Activated CD4-positive, alpha-beta T cell treated with anti-CD3 and anti-CD28 coated beads, Interleukin-10, Interleukin-2, amounts not matched to agents 100 ng/mL and 50 ng/mL, durations not matched to agents 16 hours and 8 hours (primary cell): ENCODE measurements at places on chromosomes 11 and 22.

DNA sequence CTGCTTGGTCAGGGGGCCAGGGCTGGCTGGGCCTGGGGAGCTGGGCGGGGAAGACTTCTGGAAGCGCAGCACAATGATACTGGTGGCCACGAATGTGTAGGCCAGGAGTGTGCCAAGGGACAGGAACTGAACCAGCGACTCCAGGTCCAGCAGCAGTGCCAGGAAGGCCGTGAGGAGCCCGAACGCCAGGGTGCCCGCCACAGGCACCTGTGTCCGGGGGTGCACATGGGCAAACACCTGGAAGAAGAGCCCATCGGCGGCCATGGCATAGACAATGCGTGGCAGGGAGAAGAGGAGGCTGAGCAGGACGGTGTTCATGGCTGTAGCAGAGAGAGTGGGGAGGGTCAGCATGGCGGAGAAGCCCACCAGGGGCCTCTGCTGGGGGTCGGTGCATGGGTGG, 2.3 kb downstream of the SLC7A4 start:
- DNase-seq, result no peak

DNA sequence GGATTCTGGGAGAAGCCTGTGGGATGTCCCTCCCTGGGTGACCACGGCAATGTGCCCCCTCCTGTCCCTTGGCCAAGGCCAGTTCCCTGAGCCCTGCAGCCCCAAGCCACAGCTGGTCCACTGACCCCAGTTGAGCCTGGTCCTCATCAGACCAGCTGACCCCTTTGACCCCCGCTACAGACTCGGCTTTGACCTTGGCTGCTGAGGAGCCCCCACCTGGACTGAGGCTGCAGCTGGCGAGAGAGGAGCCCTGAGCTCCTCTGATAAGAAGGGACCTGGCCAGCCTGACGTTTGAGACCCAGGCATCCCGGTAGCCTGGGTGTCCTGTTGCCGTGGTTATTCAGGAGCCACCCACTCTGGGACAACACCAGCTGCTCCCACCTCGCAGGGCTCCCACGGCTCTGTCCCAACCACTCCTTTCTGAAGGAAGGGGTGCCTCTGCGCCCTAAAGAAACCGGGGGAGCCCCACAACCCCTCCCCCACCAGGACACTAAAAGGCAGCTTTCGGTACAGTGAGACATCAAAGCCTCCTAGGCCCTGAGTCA, 3.0 kb downstream of the ASCL2 start:
- no peak for DNase-seq

DNA sequence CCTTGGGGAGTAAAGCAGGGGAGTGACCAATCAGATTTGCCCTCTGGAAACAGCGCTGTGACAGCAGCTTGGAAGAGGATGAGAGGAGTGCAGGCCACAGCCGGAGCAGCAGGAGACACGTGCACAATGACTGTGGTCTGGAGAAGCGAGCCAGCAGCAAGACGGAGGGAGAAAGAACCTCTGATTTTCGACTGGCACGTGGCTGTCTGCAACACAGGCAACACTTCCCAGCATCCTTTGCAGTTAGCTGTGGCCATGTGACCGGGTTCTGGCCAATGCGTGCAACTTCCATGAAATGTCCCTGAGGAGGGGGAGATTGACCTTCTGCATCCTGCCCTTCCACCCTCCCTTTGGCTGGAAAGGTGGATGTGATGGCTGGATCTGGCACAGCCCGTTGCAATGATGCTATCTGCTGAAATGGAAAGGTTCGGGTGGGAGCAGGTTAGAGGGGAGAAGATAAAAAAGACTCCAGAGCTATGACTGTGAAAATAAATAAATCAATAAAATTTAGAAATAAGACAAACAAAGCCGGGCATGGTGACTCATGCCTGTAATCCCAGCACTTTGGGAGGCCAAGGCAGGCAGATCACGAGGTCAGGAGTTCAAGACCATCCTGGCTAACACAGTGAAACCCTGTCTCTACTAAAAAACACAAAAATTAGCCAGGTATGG, 15.6 kb downstream of the PLA2G6 start:
- DNase-seq, result no peak

DNA sequence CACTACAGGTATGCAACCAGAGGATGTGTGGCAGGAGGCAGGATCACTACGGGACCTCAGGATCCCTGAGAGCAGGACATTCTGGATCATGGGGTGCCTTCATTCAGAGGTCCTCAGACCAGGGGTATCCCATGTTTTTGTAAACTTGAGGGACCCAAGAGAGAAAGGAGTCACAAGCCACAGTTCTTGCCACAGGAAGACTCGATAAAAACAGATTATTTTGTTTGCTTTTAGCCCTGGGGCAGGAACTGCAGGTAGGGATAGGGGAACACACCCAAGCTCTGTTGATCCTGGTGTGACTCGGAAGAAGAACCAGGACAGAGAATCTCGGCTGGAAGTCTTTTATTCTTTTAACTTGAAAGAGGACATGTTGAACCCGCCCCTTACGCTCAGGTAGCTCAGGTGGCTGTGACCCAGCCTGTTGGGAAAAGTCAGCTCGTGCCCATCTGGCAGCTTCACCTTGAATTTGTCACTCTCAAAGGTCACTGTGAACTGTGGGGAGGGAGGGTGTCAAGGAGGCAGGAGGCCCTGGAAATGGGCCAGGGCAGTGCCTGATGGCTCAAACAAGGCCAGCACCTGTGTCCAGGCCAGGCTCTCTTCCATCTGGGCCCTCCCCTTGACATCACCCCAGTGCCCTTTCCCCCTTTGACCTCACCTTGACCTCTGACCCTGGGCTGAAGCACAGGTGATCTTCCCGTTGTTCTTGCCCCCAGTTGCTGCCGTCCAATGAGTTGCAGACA, 9.8 kb downstream of the LGALS2 start:
- no peak for DNase-seq

DNA sequence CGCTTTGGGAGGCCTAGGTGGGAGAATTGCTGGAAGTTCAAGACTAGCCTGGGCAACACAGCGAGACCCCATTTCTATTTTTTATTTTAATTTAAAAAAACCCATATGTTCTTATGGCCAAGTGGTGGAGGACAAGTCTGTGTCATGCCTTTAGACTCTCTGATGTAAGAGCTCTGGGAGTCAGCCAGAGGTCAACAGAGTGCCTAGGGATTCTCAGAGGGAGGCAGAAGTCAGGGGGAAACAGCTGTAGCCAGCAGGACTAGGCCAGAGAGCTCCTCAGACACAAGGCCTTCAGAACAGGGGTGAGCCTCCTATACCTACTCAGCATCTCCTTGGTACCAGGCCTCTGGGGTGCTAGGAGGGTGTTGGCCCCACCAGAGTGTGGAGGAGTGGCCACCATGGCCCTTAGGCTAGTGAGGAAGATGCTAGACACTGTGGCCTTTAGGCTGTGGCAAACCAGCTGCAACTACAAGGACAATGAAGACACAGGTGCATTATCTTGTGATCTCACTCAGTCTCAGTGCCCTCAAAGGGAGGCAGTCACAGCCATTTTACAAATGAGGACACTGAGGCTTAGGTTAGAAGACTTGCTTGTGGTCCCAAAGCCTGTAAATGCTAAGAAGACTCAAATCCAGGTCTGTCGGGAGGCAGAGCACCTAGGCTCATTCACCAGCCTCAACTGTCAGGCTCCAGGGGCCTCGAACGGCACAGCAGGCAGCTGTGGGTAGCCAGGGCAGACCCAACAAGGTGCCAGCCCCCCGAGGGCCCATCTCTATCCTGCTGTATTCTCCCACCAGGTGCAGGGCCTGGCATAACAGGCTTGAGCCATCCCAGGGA, 5.0 kb downstream of the ZP1 start:
- no peak for DNase-seq

DNA sequence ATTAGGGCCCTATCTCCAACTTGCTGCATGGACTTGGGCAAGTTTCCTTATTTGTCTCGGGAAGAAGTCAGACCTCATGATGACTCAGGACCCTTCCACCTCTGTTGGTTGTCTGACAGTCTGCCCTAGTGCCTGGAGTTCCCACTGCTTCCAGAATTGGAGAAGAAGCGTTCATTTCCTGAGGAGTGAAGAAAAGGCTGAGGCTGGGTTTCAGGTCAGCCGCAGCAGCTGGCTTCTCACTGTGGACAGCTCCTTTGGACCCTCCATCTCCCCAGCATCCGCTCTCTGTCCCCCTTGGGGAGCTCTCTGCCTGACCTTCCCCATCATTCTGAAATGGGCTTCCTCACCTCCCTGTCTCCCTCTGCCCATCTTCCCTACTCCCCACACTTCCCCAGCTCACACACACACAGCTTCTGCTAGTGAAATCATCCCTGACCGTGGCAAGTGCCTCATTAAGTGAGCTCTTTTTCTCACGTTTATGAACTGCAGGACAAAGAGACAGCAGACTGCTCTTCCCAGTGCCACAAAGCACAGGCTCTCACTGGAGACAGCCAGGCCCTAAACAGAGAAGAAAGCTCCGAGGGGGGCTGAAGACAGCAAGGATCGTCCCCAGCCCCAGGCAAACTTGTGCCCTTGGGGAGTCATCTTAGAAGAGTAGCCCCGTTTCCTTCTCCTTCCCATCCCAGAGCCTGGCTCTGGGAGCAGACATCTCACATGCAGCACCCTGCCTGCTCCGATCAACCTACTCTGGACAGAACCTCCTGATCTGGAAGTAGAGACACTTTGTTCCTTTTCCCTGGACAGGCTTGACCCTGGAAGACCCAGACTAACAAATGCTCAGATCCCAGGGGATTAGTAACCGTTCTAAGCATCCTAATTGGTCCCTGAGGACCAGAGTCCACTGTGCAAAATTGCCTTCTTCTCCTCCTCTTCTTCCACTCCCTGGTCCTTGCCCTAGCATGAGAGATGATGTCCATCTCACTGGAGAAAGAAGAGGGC, 157.9 kb downstream of the FEZ1 start:
- no peak for DNase-seq

DNA sequence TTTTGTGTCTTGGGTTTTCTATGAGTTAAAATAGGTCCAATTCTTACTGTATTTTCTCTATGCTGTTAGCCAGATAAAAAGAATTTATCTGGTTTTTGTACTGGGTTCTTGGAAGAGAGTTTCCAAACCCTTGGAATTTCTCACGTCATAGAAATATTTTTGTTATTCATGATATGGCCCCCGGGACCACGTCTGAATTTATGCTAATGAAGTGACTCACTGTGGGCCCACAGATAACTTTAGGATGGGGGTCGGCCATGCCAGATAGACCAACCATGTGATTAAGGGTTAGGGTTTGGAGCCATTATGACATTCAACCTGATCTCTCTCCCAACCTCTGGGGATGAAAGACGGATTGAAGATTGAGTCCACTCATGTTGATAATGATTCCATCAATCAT, 35.6 kb upstream of the DDI1 start:
- no peak for DNase-seq

DNA sequence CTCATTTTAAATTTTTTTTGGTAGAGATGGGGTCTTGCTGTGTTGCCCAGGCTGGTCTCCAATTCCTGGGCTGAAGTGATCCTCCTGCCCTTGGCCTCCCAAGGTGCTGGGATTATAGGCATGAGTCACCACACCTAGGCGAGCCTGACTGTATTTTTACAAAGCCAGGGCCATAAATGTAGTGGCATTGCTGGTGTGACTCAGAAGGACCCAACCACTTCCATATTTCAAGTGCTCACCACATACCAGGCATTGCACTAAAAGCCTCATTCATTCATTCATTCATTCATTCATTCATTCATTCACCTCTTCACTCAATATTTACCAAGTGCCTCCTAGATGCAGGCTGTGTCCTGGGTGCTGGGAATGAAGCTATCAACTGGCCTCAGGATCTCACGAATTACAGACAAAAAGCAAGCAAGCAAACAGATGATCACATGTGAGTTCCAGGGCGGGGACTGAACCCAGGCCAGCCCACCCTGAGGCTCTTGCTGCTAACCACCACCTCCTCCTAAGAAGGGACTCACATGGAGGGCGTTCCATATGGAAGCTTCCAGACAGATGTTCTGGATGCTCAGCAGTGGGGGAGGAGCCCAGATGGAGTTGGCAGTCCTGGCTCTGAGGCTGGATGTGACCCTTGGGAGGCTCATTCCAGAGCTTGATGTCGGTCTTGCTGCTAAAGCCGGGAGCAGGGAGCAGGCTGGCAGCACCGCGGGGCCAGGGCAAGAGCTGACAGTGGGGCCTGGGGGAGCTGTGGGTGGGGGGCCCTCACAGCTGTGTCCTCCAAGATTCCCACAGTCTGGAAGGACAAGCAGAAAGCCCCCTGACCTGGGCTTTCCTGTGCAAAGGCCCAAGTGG, 158.8 kb downstream of the CTTN start:
- DNase-seq, result peak; percentile 10

DNA sequence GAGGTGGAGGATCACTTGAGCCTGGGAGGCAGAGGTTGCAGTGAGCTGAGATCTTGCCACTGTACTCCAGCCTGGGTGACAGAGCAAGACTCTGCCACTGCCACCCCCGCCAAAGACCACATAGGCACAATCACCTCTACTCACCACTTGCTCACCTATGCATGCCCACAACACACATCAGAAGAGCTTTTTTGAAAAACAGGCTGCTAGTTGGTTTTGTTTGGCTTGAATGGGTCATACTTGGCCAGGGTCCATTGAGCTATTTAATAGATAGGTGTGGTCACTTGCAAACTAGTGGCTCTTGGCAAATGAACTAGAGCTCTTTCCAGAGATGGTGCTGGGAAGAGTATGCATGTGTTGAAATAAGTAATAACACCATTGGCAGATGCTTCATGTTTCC, 80.1 kb downstream of the EMSY start:
- DNase-seq, result no peak

- DNase-seq, result peak; percentile 89
Measured at GRCh38 chr11:1889224-1889930, 2.3 kb downstream of the PRR33 start.

DNA sequence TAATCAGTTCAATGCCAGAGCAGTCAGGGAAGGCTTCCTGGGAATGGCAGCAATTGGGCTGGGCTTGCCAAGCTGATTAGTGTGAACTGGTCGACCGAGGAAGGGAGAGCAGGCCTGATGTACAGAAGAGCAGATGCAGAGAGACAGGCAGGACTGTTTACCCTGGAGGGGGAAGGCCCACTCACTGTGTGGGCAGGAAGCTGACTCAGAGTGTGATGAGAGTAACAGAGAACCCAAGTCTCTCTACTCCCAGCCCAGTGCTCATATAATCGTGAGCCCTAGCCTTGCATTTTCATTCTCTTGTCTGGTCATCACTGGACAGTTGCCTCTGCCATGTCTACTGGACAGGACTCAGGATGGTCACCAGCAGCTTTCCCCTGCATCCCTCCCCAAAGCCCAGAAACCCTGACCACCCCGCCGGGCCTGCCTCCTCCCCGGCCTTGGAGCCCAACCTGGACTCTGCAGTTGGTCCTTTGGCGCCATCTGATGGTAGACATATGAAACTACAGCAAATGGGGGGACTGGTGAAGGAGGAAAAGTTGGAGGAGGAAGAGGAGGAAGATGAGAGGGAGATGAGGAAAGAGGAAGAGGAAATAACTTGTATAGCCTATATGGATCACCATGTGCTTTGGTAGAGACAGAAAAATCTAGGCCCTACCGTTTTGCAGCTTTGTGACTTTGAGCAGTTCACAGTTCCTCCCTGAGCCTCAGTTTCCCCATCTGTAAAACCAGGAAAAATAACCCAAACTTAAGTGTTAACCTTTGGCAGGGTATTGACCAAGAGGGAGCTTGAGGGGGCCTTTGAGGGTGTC, 43.4 kb upstream of the PRDM11 start:
- peak; percentile 89 for DNase-seq
